ENCODE measurements at places on chromosomes 5 and 9.

DNA sequence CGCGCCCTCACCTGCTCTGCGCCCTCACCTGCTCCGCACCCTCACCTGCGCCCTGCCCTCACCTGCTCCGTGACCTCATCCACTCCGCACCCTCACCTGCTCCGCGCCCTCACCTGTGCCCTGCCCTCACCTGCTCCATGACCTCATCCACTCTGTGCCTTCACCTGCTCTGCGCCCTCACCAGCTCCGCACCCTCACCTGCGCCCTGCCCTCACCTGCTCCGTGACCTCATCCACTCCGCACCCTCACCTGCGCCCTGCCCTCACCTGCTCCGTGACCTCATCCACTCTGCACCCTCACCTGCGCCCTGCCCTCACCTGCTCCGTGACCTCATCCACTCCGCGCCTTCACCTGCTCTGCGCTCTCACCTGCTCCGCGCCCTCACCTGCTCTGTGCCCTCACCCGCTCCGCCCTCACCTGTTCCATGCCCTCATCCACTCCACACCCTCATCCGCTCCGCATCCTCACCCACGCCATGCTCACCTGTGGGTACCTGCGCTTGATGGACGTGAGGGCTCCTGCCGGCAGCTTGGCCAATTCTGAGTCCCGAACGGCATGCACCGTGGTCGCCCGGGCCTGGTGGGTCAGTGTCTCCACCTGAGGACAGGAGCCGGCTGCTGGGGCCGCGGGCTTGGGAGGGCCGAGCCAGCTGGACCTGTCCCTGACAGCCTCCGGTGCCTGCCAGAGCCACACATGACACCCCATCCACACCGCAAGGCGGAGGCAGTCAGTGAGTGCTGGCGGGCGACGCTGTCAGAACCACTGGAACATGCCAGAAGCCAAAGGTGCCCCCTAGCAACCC, 35.6 kb upstream of the NSMF start:
- H3K4me1 ChIP-seq, result no peaks in the 10 kb centered on the region
- H3K36me3 ChIP-seq, result peaks cover 66% of the 10 kb centered on the region
- H3K27me3 ChIP-seq, result no peaks in the 10 kb centered on the region
- H3K4me3 ChIP-seq, result no peak overlapping the region
- DNase-seq, result no peak

GRCh38 chr5:116480894-116481510, 93.6 kb downstream of the SEMA6A start:
- H3K4me1 ChIP-seq, result no peaks in the 10 kb centered on the region
- no peak for DNase-seq
- H3K36me3 ChIP-seq, result peaks cover 52% of the 10 kb centered on the region

DNA sequence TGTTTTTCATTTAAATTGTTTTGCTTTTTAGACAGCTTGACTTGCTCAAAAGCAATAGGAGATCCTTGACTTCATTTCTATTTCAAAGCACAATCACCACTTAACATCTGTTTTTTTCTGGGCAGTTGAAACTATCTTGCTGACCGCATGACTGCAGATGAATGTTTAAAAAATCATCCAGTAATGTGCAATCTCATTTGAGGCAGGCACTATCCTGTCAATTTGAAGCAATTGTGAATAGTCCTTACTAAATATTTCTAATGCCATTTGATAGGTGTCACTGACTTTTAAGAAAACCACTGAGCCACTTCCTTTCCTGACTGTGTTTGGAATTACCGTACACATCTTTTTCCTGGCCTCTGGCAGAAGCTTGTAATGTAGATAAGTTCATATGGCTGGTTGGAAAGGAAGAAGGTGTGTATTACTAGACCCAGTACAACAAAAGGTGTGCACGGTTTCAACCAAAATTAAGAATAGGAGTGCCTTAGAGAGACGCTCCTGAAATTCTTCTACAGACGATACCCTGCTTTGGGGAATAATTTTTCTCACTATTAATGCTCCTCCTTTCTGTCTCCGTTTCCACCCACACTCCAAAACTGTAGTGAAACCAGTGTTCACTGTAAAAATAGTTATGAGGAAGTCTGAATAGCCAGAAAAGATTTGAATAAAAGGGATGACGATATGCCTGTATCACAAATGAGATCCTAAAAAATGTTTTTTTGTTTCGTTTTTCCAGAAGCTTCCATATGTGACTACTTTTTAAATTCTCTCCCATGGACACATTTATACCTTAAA, 136.7 kb upstream of the MOCS2 start:
- no peak overlapping the region for H3K4me3 ChIP-seq
- no peak overlapping the region for H3K27ac ChIP-seq
- H3K27me3 ChIP-seq, result no peaks in the 10 kb centered on the region
- H3K36me3 ChIP-seq, result no peaks in the 10 kb centered on the region

GRCh38 chr5:54159153-54159892, 151.1 kb downstream of the ARL15 start:
- no peak overlapping the region for H3K4me3 ChIP-seq
- no peaks in the 10 kb centered on the region for H3K27me3 ChIP-seq
- no peak for DNase-seq
- no peaks in the 10 kb centered on the region for H3K36me3 ChIP-seq
- no peak overlapping the region for H3K27ac ChIP-seq

GRCh38 chr5:79561525-79561893, 47.6 kb upstream of the HOMER1 start:
- H3K27me3 ChIP-seq, result no peaks in the 10 kb centered on the region
- no peak overlapping the region for H3K4me3 ChIP-seq
- H3K27ac ChIP-seq, result peak overlapping the region; percentile 38
- peaks cover 11% of the 10 kb centered on the region for H3K4me1 ChIP-seq

DNA sequence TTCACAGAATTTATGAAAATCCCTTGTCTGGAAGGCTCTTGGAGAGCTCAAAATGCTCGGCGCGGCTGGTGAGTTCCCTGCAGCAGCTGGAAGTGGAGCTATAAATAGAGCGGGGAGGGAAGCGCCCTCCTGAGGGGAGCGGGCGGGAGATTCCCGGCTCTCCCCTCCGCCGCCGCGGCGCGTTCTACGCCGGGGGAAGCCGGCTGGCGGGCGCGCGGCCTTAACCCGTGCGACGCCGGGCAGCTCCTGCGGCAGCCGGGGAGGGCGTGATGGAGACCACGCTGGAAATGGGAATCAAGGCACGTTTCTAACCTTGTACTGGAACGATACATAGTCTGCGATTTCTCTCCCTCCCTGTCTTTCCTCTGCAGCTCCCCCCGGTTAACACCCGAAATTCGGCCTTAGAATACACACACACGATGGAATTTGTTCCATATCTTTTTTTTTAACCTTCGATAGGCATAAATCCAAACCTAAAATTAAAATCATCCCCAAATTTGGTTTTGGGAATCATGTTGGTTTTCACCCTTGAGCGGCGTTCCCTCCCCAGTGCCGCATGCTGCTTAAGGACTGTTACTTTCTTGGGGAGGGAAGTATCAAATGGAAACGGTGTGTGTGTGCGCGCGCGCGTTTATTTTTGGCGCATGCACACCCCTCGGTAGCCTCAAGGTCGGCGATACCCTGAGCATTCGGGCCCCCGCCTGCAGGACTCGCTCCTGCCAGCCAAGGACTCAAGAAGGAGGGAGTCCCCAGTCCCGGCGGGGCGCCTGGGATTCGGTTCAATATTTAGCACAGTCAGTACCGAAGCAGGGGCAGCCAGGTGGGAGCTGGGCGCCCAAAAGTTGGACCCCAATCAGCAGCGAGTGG, 306.3 kb upstream of the KCNN2 start:
- H3K27ac ChIP-seq, result peak overlapping the region; percentile 43
- no peaks in the 10 kb centered on the region for H3K27me3 ChIP-seq
- peaks cover 13% of the 10 kb centered on the region for H3K4me1 ChIP-seq
- H3K36me3 ChIP-seq, result no peaks in the 10 kb centered on the region
- H3K4me3 ChIP-seq, result peak overlapping the region; percentile 80

GRCh38 chr9:28378231-28378630, 805.0 kb upstream of the C9orf72 start:
- no peaks in the 10 kb centered on the region for H3K4me1 ChIP-seq
- no peak for DNase-seq
- no peak overlapping the region for H3K4me3 ChIP-seq
- no peaks in the 10 kb centered on the region for H3K36me3 ChIP-seq

- H3K36me3 ChIP-seq, result no peaks in the 10 kb centered on the region
- DNase-seq, result no peak
- no peak overlapping the region for H3K4me3 ChIP-seq
- no peaks in the 10 kb centered on the region for H3K4me1 ChIP-seq
- no peaks in the 10 kb centered on the region for H3K27me3 ChIP-seq
- no peak overlapping the region for H3K27ac ChIP-seq
Observed at GRCh38 chr5:146039420-146039819, 66.0 kb downstream of the PLAC8L1 start.

DNA sequence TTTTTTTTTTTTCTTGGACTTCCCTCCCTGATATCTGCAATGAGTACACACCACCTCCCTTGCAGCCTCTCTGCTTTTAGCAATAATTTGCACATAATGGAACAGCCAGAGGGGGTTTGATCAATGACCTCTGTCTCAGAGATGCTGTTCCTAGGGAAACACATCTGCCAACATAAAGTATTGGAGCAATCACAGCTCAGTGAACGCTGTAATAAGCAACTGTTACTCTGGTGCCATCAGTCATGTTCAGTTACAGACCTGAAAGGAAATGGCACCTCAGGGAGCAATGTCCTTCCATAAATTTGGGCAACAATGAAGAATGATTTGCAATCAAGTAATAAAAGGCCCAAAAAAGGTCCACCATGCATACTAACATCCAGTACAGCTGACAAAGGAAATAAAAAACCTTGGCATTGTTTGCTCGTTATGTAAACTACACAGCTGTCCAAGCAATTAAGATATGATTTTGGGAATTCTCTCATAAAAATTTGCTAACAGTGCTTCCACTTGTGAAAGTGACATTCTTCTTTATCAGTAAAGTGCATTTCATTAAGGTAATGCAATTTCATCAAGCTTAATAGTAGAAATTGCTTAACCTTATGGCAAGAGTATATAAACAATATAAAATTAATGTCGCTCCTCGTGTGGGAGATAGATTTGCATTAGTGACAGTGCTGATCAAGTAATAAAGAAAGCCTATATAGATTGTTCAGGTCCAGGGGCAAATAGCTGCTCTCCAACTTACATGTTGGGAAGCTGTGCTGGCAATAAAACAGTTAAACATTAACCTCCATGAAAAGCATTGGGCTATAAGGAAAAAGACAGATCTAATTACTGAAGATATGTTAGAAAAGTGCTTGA, 167.8 kb downstream of the RASEF start:
- no peaks in the 10 kb centered on the region for H3K27me3 ChIP-seq
- no peak for DNase-seq
- H3K4me3 ChIP-seq, result no peak overlapping the region
- no peak overlapping the region for H3K27ac ChIP-seq

GRCh38 chr5:146419696-146420095, 27.4 kb upstream of the TCERG1 start:
- no peak overlapping the region for H3K27ac ChIP-seq
- H3K4me1 ChIP-seq, result no peaks in the 10 kb centered on the region
- no peak for DNase-seq
- H3K27me3 ChIP-seq, result no peaks in the 10 kb centered on the region

DNA sequence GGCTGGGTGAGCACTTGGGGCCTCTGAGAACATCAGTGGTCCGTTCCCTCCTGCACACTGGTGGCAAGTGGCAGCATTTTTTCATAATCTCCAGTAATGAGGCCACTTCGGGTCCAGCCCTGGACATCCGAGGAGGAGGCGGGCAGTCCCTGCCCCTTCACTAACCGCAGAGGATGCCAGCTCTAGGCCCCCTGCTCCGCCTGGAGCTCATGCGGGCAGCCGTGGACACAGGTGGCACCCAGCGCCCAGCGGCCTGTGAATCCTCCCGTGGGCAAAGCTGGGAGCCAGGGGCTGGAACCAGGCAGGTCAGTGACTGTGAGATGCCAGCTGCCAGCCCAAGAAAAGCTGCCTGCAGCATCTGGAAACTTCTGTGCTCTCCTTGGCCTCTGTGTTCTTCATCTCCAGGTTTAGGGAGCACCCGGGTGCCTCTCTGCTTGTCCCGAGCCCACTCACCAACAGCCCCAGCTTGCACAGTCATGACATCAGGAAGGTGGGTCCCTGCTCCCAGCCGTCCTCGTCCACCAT, 92.4 kb downstream of the KCNT1 start:
- H3K36me3 ChIP-seq, result no peaks in the 10 kb centered on the region
- H3K4me3 ChIP-seq, result no peak overlapping the region
- H3K27ac ChIP-seq, result no peak overlapping the region
- no peak for DNase-seq

DNA sequence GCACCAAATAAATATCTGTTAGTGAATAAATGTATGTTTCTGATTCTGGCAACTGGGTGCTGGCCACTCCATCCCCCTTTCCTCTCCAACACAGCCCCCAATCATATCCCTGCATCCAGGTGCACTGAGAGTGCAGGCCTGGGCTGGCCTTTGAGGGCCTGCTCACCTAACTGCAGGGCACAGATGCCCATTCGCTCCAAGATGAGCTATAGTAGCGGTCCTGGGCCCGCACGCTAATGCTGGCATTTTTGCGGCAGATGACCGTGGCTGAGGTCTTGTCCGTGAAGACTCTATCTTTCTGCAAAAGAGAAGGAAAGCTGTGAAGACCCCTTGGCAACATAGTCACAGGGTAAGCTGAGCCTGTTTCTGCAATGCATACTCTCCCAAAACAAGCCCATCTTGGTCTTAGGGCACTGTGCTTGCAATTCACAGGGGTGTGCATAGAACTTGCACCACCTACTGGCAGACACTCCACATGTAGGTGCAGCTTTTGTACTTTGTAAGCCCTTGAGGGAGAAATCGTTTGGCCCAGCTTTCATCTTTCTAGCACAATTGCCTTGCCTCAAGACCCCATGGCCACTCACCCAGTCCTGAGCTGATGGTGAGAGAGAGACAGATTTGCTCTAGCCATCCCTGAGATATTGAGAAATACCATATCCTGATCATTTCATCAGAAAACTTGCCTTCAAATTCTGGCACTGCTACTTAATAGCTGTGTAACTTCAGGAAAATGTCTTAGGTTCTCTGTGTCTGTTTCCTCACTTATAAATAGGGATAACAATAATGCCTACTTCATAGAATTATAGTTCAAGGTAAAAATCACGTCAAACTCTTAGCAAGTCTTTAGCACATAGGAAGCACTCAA, 13.5 kb downstream of the IL12B start:
- peaks cover 3% of the 10 kb centered on the region for H3K27me3 ChIP-seq
- no peaks in the 10 kb centered on the region for H3K36me3 ChIP-seq

DNA sequence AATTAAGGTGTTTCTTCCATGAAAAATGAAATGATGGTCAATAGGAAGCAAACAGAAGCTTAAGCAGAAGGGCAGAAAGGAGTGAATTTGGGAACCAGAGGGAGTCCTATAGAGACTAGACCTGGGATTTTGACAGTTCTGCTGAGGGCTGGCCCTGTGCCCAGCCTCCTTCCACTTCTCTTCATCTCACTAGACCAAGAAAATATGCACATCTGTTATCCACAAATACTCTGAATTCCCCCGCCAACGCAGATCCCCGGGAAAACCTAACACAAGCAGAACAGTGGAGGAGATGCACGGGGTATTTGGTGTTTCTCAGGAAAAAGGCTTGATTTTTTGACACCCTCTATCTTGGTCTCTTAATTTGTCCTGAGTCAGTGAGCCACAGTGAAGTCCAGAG, 22.7 kb downstream of the GRIA1 start:
- H3K4me1 ChIP-seq, result no peaks in the 10 kb centered on the region
- no peaks in the 10 kb centered on the region for H3K36me3 ChIP-seq
- no peak overlapping the region for H3K27ac ChIP-seq
- no peaks in the 10 kb centered on the region for H3K27me3 ChIP-seq

Data from psoas muscle (tissue), 8 donors.